ENCODE measurements at places on chromosomes 2 and 18. TPM values are rescaled to one million over a fixed set of nuclear protein-coding genes. Genes with fewer than 3 reads are reported as not detected.

- H3K27me3 ChIP-seq: no peaks in the 10 kb centered on the region
- no peaks in the 10 kb centered on the region for H3K4me1 ChIP-seq
These were observed 23.8 kb upstream of the ODC1 start for GRCh38 chr2:10471955-10472354.

GRCh38 chr18:44955825-44956224 lies 275.1 kb downstream of the SETBP1 start:
- no peaks in the 10 kb centered on the region for H3K27me3 ChIP-seq
- no peak overlapping the region for H3K4me3 ChIP-seq
- H3K36me3 ChIP-seq: no peaks in the 10 kb centered on the region
- no peak for DNase-seq

DNA sequence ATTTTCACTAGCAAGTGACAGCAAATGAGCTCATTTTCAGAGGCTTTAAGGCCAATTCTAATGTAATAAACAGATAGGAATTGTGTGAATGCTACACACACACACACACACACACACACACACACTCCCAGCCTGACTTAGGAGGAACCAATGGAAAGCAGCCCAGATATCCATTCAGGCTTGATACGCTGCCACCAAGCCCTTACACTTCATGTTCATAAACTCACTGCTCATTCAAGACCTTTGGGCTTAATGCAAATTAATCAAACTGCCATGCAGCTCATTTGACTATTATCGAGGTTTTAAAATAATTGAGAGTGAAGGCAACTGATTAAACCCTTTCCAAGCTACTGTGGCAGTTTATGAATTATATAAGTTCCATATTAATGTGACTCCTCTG lies 298.9 kb upstream of the NCKAP5 start:
- H3K4me1 ChIP-seq: no peaks in the 10 kb centered on the region
- DNase-seq: no peak
- no peak overlapping the region for H3K27ac ChIP-seq
- H3K36me3 ChIP-seq: no peaks in the 10 kb centered on the region

DNA sequence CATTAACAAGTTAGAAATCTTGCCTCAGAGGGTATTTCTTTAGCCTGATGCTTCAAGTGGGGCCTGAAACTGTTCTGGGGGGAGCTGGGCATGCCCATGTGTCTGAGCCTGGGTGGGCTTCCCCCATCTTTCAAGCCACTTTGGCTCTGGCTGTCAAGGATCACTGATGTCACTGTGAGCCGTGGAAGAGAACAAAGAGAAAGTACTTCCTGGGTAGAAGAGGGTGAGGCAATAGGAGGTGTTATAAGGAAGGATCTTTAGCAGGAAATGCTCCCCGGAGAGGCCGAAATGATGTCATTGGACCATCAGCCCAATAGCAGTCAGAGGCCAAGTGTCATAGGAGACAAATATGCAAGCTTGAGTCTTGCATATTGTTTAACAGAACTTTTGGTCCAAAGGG lies 228.4 kb upstream of the MEX3C start:
- H3K4me1 ChIP-seq: no peaks in the 10 kb centered on the region
- no peak overlapping the region for H3K27ac ChIP-seq
- DNase-seq: no peak
- H3K27me3 ChIP-seq: no peaks in the 10 kb centered on the region
- H3K36me3 ChIP-seq: no peaks in the 10 kb centered on the region

DNA sequence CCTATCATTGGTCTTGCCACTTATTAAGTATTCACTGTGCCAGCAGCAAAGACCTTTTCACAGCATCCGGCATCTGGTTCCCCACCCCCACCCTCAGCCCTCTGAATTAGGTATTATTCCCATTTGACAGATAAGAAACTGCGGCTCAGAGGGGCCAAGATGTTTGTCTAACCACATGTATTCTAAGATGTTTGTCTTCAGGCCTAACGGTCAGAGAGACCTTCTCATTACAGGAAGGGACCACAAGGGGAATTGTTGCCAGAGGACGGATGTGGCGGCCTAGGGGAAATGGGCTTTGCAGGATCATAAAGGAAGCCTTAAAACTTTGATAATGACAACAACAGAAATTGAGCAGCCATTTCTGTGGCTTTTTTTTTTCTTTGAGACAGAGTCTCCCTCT lies 16.6 kb downstream of the NPPC start:
- no peak overlapping the region for H3K4me3 ChIP-seq
- DNase-seq: no peak
- no peaks in the 10 kb centered on the region for H3K4me1 ChIP-seq
- H3K36me3 ChIP-seq: no peaks in the 10 kb centered on the region
- no peaks in the 10 kb centered on the region for H3K27me3 ChIP-seq

DNA sequence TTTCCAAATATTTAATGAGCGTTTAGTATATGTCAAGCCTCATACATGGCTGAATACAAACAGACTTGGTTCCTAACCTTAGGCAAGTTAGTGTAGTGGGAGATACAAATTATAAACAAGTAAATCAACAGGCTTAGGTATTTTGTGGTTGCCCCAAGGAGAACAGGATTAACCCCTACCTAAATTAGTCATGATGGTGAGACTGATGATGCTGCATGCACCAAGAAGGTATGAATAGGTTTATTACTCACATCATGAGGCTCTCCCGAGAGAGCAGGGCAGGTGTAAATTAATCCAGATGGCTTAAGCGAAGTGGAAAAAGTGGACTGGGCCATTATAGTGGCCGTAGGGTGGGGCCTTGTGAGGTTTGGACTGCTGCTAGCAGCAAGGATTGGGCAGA lies 118.1 kb upstream of the GCFC2 start:
- H3K4me1 ChIP-seq: no peaks in the 10 kb centered on the region
- H3K27ac ChIP-seq: no peak overlapping the region
- no peaks in the 10 kb centered on the region for H3K27me3 ChIP-seq
- no peaks in the 10 kb centered on the region for H3K36me3 ChIP-seq

- no peak overlapping the region for H3K4me3 ChIP-seq
- no peak for DNase-seq
- H3K27ac ChIP-seq: no peak overlapping the region
These were observed 10.4 kb upstream of the NFATC1 start for GRCh38 chr18:79385326-79385707.

DNA sequence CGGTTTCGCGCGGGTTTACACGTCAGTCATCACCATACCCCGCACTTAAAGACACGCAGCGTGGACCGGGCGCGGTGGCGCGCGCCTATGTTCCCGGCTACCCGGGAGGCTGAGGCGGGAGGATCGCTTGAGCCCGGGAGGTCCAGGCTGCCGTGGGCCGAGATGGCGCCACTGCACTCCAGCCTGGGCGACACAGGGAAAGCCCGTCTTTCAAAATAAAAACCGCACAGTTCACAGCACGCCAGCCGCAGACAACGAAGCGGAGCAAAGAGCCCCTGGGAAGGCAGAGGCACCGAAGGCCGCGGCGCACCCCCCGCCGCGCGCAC lies 328 bp downstream of the DTYMK start:
- peak overlapping the region; percentile 19 for H3K4me3 ChIP-seq
- H3K36me3 ChIP-seq: no peaks in the 10 kb centered on the region
- H3K4me1 ChIP-seq: no peaks in the 10 kb centered on the region
- peak overlapping the region; percentile 9 for H3K27ac ChIP-seq
- no peaks in the 10 kb centered on the region for H3K27me3 ChIP-seq

GRCh38 chr2:184611361-184612085 lies 13.2 kb downstream of the ZNF804A start:
- no peak for DNase-seq
- H3K4me1 ChIP-seq: no peaks in the 10 kb centered on the region
- H3K27me3 ChIP-seq: no peaks in the 10 kb centered on the region

DNA sequence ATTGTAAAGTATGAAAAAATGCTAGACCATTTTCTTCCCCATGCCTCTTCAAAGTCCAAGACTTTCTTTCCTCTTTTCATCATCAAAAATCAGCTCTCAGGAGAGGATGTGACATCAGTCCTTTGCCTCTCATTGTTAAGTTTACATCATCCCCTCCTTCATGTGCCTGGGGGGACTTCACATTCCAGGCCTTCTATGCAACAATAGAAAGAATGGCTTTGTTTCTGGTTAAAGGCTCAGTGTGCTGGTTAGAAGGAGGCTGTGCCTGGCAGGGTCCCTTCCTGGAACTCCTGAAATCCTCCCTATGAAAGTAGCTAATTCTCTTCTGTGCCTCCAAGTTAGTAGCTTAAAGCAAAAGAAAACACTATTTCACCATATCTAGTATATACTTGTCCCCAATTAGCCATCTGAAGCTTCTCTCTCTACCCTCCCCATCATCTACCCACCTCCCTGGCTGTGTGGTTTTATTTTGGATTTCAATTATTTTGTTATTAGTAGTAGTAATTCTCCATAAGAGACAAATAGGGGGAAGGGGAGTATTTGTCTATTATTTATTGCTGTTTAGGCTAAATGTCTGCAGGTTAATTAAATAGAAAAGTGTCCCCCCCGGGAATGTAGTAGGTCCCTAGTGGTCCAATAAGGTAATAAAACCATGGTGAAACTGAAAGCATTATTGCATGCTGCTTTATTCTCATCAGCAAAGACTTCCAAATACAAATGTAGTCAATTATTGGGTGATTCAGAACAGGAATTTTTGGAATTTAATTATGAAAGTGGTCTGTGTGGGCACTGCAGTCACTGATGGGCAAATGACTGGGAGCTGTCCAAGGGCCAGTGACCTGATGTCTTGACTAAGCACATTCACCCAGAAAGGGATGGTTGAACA lies 69.0 kb downstream of the CPO start:
- H3K27ac ChIP-seq: no peak overlapping the region
- no peak for DNase-seq
- no peaks in the 10 kb centered on the region for H3K27me3 ChIP-seq
- no peaks in the 10 kb centered on the region for H3K36me3 ChIP-seq
- H3K4me1 ChIP-seq: no peaks in the 10 kb centered on the region

DNA sequence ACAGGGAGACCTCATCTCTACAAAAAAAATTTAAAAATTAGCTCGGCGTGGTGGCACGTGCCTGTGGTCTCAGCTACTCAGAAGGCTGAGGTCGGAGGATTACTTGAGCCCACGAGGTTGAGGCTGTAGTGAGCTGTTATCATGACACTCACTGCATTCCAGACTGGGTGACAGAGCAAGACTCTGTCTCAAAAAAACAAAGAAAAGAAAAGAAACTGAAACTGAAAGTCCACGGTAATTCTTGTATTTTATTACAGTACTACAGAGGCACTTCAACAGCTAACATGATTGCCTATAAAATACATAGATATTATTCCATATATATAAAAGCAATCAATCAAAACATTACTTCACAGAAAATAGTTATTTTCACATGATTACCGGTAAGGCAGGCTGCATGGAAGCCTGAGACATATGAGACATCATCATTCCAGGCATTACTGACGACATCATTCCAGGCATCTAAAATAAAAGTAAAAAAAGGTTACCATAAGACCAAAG lies 23.1 kb downstream of the PRPF40A start:
- no peaks in the 10 kb centered on the region for H3K27me3 ChIP-seq
- no peaks in the 10 kb centered on the region for H3K36me3 ChIP-seq
- no peak for DNase-seq
- H3K4me1 ChIP-seq: no peaks in the 10 kb centered on the region
- H3K27ac ChIP-seq: no peak overlapping the region

GRCh38 chr18:36297417-36298125 lies at the start of gene FHOD3:
Gene FHOD3, plus strand, starts transcription at chr18:36297713. Its CDS starts 123 bp downstream, at chr18:36297836.
- H3K27me3 ChIP-seq: no peaks in the 10 kb centered on the region
- no peaks in the 10 kb centered on the region for H3K4me1 ChIP-seq
- DNase-seq: peak; percentile 92
- peak within 1 kb of the TSS; percentile 59 for H3K4me3 ChIP-seq
- H3K27ac ChIP-seq: peak within 1 kb of the TSS; percentile 66

- no peak overlapping the region for H3K27ac ChIP-seq
- no peak overlapping the region for H3K4me3 ChIP-seq
- H3K4me1 ChIP-seq: no peaks in the 10 kb centered on the region
These were observed 219.2 kb upstream of the UBE2E3 start for GRCh38 chr2:180761224-180761623.

DNA sequence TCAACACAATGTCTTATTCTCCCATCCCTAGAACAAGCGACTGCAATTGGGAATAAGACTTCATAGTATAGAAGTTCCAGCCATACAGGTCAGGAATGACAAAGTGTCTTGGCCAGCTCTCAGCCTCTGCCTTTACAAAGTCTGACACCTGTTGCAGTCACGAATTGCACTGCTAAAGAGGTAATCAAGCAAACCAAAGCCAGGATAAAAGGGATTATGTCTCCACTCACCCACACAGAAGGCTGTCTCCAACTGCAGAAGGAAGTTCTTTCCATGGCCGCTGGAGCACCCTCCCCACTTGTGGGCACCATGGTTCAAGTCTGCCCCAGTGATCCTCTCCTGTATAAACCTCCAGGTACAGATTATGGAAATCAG lies 114.8 kb upstream of the PKDCC start:
- H3K27ac ChIP-seq: no peak overlapping the region
- no peaks in the 10 kb centered on the region for H3K36me3 ChIP-seq
- H3K4me1 ChIP-seq: peaks cover 8% of the 10 kb centered on the region
- H3K4me3 ChIP-seq: no peak overlapping the region

GRCh38 chr18:3782901-3783300 lies 332.9 kb downstream of the TGIF1 start:
- no peaks in the 10 kb centered on the region for H3K4me1 ChIP-seq
- no peaks in the 10 kb centered on the region for H3K36me3 ChIP-seq
- DNase-seq: no peak

GRCh38 chr2:237573721-237574415 lies 7.5 kb downstream of the PRLH start:
- no peaks in the 10 kb centered on the region for H3K27me3 ChIP-seq
- H3K4me3 ChIP-seq: no peak overlapping the region
- no peak overlapping the region for H3K27ac ChIP-seq
- H3K36me3 ChIP-seq: no peaks in the 10 kb centered on the region

DNA sequence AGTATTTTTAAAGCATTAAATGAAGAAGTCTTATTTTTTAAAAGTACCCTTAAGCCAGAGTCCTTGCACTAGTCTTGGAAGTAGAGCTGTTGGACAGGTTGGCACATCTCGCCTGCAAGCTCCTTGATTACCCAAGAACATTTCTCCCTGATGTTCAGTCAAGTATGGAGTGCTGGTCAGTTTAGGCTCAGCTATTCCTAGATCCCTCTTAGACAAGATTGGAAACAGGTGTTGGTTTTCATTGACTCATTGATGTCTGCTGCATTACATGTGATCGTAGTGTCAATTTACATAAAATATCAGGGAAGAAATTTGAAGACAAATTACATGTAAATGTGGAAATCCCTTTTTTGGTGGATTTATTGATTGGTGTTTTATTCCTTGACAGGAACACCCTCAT lies 170.4 kb downstream of the ZNF407 start:
- no peaks in the 10 kb centered on the region for H3K27me3 ChIP-seq
- no peak overlapping the region for H3K4me3 ChIP-seq
- no peak overlapping the region for H3K27ac ChIP-seq

GRCh38 chr2:136117909-136118818 lies at the start of gene CXCR4:
Gene CXCR4, minus strand, starts transcription at chr2:136118149. Its CDS starts 89 bp downstream, at chr2:136118060.
- no peaks in the 10 kb centered on the region for H3K27me3 ChIP-seq
- H3K36me3 ChIP-seq: no peaks in the 10 kb centered on the region
- no peaks in the 10 kb centered on the region for H3K4me1 ChIP-seq
- DNase-seq: peak; percentile 89
- peak within 1 kb of the TSS; percentile 36 for H3K4me3 ChIP-seq

Gene CCDC148
- polyA plus RNA-seq: not detected

Gene SRD5A2
- not detected for polyA plus RNA-seq

Gene PARD6G
- polyA plus RNA-seq: 1.8 TPM

Gene WDR35
- polyA plus RNA-seq: 1.9 TPM

Gene LIMS1
- polyA plus RNA-seq: 48.0 TPM

Gene SLC38A11
- polyA plus RNA-seq: not detected

Gene NIF3L1
- 22.0 TPM for polyA plus RNA-seq

Gene ANKRD53
- polyA plus RNA-seq: 5.0 TPM

Gene RAD51AP2
- 0.13 TPM for polyA plus RNA-seq

Gene EGR4
- not detected for polyA plus RNA-seq

Gene PGAP1
- 1.4 TPM for polyA plus RNA-seq

Gene TOGARAM2
- polyA plus RNA-seq: 0.50 TPM

Gene COL3A1
- 155 TPM for polyA plus RNA-seq

Gene ARMC9
- polyA plus RNA-seq: 10.5 TPM

Gene ANKRD23
- polyA plus RNA-seq: not detected

Gene DYNAP
- not detected for polyA plus RNA-seq

Gene NCKAP5
- 0.75 TPM for polyA plus RNA-seq
